ENCODE measurements at places on chromosomes 3 and 15.
A peak's percentile ranks its signal among the peaks of the same experiment; 100 is the strongest.

GRCh38 chr3:189999718-190000117 is 121.0 kb downstream of the P3H2 start:
- no peak for DNase-seq

DNA sequence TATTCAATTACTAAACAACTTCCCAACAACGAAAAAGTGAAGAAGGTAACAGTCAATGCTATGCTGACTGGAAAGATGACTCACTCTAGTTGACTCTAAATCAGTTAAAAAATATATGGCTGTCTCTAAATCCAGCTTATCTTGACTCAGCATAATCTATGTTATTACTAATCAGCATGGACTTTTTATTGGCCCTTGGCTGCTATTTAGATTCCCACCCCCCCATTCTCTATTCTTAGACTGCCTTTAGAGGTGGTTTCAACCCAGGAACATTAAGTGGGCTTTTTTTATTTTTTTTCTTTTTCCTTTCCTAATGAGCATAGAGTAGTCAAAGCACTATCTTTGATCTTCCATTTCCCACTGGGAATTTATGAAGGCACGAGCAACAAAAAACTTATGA is 1.9 kb downstream of the PCOLCE2 start:
- DNase-seq: no peak

GRCh38 chr3:155208183-155208800 is 85.2 kb downstream of the STRIT1 start:
- DNase-seq: no peak

DNA sequence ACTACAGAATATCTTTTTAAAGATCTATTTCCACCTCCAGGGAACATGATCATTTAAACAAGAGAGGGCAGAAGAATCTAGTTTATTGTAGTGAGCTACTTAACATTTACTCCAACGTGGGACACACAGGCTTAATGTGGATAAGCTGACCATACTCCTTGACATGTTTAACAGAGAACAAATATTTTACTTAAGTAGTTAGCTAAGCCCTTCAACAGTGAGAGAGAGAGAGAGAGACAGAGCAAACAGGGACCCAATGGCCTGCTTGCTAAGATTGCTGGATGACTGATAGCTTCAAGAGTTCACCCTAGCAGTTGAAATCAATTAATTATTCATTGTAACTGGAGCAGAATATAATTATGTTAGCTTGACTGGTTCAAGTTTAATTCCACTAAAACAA is 158.6 kb downstream of the ADAM10 start:
- no peak for DNase-seq

DNA sequence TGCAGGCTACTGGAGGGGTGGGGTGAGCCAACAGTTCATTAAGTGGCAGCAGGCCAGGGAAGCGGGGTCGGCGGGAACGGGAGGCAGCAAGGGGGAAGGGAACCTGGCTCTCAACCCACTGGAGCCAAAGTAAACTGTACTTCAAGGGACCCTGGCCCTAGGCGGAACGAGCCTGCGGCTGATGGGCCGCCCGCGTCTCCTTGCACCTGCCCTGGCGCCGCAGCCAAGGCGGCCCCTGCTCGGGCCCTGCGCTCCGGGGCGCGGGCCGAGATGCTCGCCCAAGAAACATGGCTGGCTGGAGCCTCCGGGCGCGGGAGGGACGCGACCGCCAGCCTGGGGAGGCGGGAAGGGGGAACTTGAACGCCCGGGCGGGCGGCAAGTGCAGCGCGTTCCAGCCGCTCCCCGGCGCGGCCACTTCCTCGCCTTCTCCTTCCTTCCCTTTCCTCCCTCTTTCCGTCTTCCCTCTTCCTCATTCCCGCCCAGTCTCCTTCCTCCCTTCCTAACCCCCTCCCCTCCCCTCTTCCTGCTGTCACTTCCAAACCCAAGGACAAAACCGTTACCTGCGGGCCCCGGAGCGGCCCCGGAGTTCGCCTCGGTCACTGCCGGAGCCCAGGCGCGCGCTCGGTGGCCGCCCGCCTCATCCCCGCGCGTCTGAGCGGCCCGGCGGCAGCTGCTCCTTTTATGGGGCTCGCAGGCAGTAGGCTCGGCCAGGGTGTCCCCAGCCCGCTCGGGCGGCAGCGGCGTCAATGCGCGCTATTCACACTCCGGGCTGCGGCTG is 489.7 kb downstream of the MAGI1 start:
- no peak for DNase-seq

DNA sequence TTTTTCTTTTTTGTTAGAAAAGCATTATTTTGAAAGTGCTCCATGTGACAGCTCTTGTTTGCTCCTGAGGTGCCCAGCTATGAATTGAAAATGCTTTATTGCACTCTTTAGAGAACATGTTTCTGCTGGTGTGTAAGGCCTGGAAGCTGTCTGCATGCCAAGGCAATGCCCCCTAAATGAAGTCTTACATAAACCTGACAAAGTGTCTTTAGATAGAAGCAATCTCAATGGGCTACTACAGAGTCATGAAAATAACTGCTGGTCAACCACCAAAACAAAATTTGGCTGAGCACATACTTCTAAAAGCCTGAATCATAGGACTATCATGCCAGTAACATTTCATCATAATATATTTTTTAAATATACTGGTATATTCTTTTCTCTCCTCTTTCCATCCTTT is 178.7 kb downstream of the THRB start:
- no peak for DNase-seq

DNA sequence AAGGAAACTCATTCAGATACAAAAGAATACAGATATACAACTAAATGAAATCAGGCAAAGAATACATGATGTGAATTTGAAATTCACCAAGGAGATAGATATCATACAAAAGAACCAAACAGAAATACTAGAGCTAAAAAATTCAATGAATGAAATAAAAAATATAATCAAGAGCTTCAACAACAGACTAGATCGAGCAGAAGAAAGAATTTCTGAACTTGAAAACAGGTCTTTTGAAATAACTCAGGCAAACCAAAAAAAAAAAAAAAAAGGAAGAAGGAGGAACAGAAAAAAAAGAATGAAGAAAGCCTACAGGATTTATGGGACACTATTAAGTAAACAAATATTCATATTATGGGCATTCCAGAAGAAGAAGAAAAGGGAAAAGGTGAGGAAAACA is 137.8 kb downstream of the DMXL2 start:
- DNase-seq: no peak

DNA sequence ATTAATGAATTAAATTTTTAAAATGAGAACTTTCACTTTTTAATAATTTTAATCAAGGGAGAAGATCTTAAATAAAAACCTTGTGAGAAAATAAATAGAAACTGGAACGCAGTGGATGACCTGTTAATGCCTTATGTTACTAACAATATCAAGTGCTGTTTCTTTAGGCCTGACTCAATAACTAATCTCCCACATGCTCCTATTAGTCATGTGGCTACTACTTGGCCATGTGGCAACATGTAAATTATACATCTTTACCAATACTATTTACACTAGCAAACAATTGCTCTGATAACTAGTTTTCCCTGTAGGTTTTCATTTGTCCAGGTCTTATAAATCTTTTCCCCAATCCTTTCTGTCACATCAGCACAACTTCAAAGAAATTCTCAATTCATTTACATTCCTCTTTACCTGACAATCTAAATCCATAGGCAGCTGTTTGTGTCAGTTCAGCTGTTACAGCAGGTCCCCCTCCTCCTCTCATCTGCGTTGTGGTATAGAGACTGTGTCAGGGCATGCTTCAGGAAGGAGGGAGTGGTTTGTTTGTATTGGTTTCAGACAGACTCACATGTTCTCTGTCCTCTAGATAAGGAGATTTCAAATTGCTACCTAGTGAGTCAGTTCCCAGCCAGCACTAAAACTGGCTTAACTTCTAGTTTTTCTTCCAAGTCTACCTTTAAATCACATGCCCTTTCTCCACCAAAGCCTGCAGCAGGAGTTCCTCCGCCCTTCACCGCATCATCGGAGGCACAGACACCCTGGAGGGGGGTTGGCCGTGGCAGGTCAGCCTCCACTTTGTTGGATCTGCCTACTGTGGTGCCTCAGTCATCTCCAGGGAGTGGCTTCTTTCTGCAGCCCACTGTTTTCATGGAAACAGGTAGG is 11.3 kb upstream of the C3orf52 start:
- peak; percentile 63 for DNase-seq

DNA sequence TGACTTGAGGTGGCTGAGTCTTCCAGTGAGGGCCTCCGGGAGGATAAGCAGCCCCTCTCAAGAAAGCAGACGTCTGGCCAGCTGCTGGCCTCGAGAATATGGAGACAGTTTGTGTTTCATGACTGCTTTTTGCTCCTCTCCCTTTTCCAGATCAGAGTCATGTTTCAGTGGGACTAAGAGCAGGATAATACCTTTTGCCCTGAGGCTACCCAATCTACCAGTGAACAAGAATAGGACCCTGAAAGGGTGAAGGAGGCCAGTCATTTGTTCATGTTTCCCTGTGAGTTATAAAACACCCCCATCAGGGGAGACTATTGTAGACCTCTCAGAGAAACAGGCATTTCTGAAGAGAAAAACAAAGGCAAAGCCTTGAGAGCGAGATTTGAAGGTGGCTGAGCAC is 137.4 kb downstream of the RYR3 start:
- no peak for DNase-seq

- DNase-seq: no peak
These were observed 4.7 kb downstream of the GAP43 start for GRCh38 chr3:115628075-115628412.

- DNase-seq: no peak
These were observed 66.2 kb downstream of the HES1 start for GRCh38 chr3:194201953-194202666.

DNA sequence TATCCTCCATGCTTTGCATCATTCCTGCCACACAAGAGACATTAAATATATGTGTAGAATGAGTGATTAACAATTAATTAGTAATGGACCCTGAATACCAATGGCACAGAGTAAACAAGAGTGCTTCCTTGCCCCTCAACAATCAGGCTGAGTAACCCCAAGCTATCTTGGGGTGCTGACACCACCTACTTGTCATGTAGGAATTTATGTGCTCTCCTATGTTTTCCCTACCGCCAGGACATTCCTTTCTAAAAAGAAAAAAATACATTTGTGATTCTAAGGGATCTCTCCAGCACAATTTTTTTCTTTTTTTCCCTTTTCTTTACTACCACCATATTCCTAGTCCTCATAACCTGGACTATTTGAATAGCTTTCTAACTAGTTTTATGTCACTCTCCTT is 449.1 kb downstream of the MFSD1 start:
- DNase-seq: no peak

- DNase-seq: no peak
These were observed 28.6 kb upstream of the CEMIP start for GRCh38 chr15:80750575-80750974.

GRCh38 chr3:78906245-78906644 is 861.6 kb downstream of the ROBO1 start:
- DNase-seq: no peak
